ENCODE measurements at places on chromosomes 4 and X.

DNA sequence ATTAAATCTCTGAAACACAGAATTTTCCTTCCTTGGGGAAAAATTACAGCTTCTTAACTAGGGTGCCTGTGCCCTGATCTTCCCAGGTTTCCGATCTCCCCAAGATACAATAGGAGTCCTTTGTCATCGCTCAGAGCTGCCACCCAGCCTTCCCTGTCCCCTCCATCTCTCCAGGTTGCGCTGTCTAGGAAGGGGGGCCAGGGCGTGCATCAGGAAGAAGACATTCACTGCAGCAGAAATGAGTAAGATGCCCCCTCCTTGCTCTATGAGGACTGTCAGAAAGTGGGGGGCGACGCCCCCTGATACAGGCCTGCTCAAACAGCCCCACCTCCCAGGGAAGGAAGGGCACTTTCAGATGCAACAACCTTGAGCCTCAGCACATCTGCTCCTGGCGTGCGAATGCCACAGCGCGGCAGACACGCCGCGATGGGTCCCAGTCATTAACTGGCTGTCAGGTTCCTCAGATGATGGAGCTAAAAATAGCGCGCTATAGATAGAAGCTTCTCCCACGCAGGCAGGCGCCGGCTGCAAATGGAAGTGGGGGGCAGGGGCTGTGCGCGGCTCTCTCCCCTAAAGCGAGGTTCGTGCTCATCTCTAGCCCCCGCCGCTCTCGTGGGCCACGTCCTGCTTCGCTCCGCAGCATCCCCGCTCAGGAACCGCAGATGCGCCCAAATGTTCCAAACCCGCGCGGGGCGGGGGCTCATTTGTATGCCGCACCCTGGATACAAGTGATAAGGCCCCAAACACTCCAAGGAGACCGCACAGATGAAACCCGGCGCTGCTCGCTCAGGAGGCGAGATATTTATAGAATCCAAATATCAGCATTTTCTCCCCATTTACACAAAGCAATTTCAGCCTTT is 57.6 kb upstream of the LGI2 start:
- no peak for DNase-seq

GRCh38 chr4:40335525-40335894 is 377 bp downstream of the CHRNA9 start:
- DNase-seq, result no peak

DNA sequence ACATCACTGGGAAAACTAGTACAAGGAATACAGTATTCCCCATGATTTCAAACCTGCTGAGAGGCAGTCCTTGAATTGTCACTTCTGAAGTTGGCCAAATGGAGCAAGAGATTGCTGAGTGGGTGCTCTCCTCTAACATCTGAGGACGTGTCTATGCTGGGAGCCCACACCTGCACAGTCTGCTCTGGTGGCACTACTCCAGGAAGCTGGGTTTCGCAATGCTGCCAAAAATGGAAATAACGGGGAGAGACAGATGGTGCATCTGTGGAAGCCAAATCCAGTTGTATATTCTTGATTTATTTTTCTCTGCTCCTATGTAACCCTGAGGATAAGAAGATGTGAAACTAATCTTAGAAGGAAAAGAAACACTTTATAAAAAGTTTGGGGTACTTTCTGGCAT is 240.1 kb upstream of the CTSO start:
- peak; percentile 34 for DNase-seq

DNA sequence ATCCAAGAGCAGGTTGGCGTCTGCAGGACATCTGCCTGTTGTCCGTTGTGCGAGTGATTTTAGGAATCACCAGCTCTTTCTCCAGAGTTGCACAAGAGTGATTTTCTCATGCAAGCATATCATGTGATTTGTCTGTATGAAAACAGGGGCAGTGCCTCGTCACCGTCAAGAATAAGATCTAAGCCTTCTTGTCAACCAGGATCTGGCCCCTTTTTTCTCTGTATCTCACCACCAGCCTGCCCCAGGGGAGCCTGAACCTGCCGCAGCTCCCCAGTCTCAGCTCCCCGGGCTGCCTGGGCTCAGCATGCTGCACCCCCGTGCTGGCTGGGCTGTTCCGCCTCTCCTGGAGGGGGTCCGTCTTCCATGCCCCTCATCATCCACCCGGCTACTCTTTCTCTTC is 90.5 kb downstream of the STOX2 start:
- no peak for DNase-seq

DNA sequence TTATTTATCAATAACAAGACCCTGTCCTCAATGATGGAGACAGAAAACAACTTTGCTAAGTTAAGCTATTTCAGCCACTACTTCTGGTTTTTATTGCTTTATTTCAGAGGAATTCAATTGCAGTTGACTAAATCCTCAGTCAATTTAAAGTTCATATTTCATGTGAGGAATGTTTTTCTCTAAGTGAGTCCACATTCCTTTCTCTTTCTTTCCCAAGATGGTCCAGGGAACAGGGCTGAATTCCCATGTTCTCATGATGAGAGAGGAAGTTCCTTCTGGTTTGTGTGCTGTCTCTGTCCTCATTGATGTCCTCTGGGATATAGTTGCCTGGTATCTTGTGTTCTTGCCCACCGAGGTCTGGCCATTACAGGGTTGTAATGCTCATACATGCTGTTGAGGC is 117.2 kb downstream of the SLIT2 start:
- no peak for DNase-seq

DNA sequence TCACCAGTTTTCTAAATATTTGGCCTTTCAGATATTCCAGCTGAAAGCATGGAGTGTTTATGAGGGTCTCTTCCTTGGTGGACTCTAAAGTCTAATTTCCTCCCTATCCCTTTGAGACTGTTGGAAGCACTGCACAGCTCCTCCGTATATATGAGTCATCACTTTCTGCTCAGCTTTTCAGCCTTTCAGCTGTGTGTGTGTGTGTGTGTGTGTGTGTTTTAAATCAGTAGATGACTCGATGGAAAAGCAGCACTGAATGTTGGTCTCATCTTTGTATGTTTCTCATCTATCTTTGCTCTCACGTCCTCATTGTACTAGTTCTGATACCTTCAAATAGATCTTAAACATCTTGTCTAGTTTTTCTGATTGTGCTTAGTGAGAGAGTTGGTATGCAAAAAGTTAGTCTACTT is 81.6 kb downstream of the ZFX start:
- DNase-seq, result no peak

DNA sequence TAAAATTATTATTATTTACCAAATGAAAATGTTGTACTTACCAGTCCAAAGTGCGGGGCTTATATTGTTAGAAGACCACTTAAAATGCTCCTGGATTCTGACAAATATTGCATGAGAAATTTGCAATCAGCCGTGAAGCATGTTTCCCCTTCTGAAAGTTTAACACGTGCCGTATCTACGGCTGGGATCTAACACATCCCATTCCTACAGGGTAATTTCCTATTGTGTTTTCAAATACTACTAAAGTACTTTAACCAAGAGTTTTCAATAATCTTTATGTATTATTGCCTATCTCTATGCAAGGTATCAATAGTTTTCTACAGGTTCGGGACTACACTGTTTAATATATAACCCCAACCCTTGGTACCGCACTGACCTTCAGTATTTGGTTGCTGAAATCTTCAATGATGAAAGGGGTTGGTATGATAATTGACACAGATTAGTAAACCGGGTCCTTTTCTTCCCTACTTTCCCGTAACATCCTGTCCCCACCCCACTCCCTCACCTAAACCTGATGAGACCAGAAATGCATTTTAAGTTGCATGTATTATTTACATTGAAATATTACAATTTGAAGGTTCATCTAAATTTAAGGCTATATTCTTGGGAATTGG is 795 bp upstream of the BRWD3 start:
- peak; percentile 5 for DNase-seq

- no peak for DNase-seq
These were observed 1.3 kb upstream of the JAKMIP1 start for GRCh38 chr4:6201580-6202091.

DNA sequence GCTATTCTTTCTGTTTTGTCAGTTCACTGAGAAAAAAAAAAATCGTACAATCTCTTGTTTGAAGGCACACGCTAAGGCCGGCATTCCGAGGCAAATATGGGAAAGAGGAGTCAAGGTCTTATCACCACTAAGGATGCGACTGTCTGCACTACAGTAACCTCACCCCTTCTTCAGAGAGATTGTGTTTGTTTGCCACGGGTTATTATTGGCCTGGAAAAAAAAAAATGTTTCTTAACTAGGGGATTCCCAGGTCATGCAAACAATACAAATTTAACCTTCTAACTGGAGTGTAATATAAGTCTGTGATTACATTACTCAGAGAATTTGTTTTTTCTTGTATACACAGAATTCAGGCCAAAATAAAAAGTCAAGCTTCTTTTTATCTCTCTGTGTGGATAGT is 168.3 kb downstream of the TMA16 start:
- no peak for DNase-seq

GRCh38 chrX:19007011-19007410 is 23.1 kb upstream of the PHKA2 start:
- DNase-seq, result no peak

DNA sequence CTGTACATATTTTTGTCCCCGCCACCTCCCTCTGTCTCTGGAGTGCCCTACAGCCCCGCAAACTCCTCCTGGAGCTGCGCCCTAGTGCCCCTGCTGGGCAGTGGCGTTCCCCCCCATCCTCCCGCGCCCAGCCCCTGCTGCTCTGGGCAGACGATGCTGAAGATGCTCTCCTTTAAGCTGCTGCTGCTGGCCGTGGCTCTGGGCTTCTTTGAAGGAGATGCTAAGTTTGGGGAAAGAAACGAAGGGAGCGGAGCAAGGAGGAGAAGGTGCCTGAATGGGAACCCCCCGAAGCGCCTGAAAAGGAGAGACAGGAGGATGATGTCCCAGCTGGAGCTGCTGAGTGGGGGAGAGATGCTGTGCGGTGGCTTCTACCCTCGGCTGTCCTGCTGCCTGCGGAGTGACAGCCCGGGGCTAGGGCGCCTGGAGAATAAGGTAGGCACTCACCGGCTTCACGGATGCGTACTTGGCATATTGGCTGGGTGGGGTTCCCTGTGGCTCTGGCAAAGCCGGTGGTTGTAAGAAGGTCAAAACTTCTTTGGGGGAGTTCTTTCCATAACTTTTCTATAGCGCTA is 653 bp downstream of the HHIP start:
- DNase-seq, result no peak

DNA sequence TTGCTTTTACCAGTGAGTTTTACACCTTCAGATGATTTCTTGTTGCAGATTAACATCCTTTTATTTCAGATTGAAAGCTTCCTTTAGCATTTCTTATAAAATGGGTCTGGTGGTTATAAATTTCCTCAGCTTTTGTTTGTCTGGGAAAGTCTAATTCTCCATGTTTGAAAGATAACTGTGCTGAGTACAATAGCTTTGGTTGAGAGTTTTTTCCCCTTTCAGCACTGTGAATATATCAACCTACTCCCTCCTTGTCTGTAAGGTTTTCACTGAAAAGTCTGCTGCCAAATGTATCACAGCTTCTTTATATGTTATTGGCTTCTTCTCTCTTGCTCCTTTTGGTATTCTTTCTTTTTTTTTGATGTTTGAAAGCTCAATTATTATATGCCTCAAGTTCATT is 53.5 kb upstream of the ACTRT1 start:
- DNase-seq, result no peak

- DNase-seq, result no peak
These were observed 14.4 kb upstream of the SOD3 start for GRCh38 chr4:24780936-24781495.

- DNase-seq, result no peak
These were observed 890.0 kb upstream of the FRG1 start for GRCh38 chr4:189050643-189051042.

GRCh38 chrX:77342004-77342403 is 105.2 kb upstream of the FGF16 start:
- DNase-seq, result no peak

DNA sequence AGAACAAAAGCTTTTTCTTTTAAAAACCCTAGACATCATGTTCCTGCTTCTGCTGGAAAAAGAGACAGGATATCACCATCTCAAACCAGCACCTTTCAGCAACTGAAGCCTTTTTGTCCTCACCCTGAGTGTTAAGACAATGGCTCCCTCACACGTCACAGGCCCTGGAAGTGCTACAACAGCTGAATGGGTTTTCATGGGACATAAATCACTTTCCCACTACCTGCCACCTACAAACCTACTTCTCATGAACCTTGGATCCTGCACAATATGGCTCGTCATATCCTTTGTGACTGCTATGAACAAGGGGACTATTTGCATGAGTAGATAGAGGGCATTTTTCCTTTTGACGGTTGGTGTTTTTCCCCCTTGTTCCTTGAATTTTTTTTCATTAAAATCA is 93.6 kb downstream of the TSPAN5 start:
- peak; percentile 8 for DNase-seq

DNA sequence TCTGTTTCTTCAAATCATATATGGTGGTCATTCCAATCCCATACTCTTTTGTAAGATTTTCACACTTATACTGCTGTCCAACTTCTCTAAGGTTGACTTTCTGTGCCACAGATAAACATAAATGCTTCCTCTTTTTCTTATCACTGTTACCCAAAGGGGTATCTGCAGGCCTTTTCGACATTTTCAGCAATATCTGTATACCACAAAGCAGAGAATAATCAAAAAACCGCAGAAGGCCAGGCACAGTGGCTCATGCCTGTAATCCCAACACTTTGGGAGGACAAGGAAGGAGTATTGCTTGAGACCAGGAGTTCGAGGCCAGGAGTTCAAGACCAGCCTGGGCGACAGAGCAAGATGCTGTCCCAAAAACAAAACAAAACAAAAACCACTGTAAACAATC is 3.1 kb upstream of the RFC1 start:
- no peak for DNase-seq

DNA sequence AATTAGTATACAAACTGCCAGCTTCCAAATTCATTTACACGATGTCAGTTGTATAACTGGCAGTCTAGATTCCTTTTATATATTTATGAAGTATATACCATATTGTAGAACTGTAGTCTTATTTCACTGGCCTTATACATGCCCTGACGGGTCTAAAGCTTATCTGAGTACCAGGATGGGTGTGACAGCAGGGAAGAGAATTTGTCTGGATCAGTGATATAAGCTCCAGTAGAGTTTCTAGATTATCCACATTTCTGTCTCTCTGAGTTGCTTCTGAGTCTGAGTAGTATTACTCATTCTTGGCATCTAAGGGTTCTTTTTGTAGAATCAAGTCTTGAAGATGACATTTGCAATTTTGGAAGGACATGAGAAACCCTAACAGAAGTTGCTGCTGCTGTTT is 101.3 kb downstream of the RPA4 start:
- no peak for DNase-seq

DNA sequence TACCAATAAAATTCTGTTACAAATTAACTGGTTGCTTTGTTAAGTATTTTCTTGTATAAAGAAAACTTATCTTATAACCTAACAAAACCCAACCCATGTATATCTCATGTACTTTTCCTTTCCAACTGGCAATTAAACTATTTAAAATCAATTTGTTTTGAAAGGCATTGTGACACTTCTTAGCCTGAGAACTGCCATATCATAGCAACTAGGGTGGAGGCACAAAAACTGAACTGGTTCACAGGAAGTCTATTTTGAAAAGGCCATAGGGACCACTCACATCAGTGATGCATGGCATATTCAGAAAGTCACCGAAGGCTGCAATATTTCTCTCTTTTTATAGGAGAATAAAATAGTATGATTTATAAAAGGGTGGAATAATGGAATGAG is 40.5 kb upstream of the ARSJ start:
- DNase-seq, result no peak

GRCh38 chr4:89009761-89010369 is 47.1 kb downstream of the FAM13A start:
- DNase-seq, result no peak
